ENCODE measurements at places on chromosomes 1 and 21.
A peak's percentile ranks its signal among the peaks of the same experiment; 100 is the strongest.

DNA sequence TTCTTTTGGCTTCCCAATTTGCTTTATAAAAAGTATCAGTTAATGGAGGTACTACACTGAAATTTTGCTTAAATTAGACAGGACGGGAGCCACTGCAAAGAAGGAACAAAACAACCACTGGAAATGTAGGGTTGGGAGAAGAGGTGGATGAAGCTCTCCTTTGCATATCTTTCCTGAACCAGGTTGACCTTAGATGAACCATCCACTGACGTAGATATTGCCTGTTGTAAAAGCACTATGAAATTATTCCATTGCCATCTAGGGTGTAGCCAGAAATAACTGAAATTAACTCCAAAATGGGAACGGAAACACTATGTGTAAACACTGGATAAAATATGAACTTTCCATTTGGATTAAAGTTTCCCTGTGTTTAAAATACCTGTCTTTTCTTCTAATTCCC lies 1.2 kb upstream of the ABL2 start:
- no peak for DNase-seq

GRCh38 chr1:78641558-78641957 lies 8.1 kb upstream of the IFI44 start:
- no peak for DNase-seq

DNA sequence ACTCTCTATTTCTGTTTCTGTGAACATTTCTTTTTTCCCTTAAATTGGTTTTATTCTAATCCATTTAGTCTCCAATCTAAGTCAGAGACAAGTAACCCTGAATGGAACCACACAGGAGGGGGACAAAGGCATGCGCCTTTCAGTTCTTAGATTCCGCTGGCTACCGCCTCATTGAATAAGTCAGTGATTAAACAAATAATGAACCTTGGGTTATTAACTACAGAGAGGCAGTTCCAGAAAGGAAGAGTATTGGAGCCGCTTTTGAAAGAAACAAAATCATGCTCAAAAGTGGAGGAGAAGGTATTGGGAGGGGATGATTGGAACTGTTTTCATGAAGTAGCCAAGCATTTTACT lies 459.8 kb upstream of the DAB1 start:
- DNase-seq: no peak

DNA sequence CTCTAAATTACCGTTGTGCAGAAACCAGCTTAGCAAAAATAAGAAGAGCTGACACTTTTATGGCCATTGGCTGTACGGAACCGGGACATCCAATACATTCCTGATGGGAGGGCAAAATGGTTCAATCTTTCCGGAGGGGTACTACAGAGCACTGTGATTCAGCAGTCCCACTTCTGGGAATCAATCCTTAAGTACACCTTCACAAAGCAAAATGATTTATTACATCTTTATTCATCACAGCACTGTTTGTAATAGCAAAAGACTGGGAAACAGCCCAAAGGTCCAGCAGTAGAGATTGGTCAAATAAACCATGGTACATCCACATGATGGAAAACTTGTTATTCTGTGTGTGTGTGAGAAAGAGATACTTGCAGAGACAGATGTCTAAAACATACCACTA lies 9.7 kb downstream of the GNG12 start:
- DNase-seq: no peak

DNA sequence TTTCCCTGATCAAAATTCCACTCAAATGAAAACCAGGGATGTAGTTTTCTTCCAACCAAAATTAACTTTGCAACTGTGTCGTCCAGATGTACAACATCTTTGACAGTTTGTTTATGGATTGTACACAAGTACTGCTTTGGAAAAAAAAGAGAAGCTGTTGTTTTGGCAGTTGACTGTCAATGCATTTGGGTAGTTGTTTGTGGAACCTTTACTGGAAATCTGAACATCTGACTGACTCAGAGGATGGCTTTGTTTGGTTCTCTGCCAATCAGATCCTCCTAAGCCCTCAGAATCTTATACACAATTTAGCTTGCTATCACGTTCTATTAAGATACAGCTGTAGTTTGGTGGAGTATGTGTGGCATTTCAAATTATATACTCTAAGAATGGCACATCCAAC lies 195.0 kb downstream of the KCNK2 start:
- no peak for DNase-seq

GRCh38 chr1:46527474-46528296 lies 23.8 kb downstream of the KNCN start:
- DNase-seq: peak; percentile 81

- DNase-seq: no peak
Measured at GRCh38 chr21:36077758-36078157, 7.9 kb downstream of the CBR1 start.

All from CD4-positive, alpha-beta T cell (primary cell).